ENCODE measurements at places on chromosomes 11 and 22. TPM values are rescaled to one million over a fixed set of nuclear protein-coding genes. Genes with fewer than 3 reads are reported as not detected.

OR8K3 gene
- not detected for total RNA-seq

SMIM38 gene
- 0.46 TPM for total RNA-seq

SLC15A3 gene
- 8.7 TPM for total RNA-seq

OR52I1 gene
- total RNA-seq = not detected

WBP2NL gene
- total RNA-seq = 0.44 TPM

CALCA gene
- total RNA-seq = not detected

KCNE3 gene
- total RNA-seq = 0.15 TPM

SLC29A2 gene
- total RNA-seq = 28.3 TPM

APOL3 gene
- total RNA-seq = 3.2 TPM

DNA sequence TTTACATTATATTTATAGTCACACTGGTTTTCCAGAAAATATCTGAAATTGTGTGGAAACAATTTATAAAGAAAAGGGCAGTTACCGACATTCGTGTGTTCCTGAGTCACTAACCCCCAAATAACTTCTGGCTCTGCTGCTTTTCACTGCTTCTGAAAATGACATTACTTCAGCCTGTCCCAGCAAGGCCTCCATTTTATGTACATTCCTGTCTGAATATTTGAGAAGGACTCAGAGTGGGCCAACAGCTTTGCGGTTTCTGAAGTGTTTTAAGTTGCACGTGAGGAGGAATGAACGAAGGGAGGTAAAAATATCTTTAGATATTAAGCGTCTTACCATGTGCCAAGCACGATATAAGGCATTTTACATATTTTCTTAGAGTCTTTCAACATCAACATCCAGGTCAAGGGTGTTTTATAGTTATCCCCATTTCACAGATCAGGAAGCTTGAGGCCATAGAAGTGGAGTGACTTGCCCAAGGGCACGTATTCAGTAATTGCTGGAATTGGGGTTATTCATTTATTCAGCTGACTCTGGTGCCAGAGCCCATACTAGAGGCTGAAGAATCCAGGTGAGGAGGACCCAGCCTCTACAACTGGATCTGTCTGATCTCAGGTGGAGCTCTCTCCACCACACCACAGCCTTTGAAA, 30.8 kb upstream of the WNT11 start:
- DNase-seq = no peak

DNA sequence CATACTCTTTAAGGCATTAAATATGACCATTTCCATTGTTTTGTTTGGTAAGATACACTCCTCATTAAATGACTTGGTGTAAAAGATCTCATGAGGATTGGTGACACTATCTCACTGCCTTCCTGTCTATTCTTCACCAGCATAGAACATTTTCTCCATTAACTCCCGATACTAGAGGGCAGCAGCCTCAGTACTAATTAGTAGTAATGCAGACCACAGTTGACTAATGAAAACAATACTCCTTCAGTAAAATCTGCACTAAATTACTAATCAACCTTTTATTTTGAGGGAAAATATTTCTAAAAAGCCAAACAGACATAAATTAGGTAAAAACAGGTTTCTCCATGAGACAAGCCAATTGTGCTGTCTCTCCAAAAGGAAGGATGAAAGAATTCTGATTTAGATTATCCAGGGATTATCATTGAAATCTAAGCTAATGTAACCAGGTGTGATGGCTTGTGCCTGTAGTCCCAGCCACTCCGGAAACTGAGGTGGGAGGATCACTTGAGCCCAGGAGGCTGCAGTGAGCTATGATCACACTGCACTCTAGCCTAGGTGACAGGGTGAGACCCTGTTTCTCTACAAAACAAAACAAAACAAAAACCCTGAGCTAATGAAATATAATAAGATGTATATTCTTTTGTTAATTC, 9.4 kb downstream of the PGM2L1 start:
- DNase-seq = peak; percentile 58

DNA sequence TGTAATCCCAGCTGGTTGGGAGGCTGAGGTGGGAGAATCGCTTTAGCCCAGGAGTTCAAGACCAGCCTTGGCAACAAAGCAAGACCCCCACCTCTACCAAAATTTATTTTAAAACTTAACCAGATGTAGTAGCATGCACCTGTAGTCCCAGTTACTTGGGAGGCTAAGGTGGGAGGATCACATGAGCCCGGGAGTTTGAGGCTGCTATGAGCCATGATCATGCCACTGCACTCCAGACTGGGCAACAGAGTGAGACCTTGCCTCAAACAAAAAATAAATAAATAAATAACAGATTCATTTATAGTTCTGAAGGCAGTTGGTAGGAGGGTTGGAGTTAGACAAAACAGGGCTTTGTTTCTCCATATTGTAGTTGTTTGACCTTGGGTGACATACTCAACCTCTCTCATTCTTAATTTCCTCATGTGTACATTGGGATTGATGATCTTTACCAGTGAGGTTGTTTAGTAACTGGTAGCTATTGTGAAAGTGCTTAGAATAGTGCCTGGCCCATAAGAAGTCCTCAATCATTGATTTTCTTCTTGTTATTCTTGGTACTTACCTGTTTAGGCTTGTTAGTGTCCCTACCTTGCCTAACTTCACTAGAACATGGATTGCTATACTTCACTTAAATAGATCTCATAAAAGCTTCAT, 79.1 kb downstream of the EMSY start:
- DNase-seq = no peak

DNA sequence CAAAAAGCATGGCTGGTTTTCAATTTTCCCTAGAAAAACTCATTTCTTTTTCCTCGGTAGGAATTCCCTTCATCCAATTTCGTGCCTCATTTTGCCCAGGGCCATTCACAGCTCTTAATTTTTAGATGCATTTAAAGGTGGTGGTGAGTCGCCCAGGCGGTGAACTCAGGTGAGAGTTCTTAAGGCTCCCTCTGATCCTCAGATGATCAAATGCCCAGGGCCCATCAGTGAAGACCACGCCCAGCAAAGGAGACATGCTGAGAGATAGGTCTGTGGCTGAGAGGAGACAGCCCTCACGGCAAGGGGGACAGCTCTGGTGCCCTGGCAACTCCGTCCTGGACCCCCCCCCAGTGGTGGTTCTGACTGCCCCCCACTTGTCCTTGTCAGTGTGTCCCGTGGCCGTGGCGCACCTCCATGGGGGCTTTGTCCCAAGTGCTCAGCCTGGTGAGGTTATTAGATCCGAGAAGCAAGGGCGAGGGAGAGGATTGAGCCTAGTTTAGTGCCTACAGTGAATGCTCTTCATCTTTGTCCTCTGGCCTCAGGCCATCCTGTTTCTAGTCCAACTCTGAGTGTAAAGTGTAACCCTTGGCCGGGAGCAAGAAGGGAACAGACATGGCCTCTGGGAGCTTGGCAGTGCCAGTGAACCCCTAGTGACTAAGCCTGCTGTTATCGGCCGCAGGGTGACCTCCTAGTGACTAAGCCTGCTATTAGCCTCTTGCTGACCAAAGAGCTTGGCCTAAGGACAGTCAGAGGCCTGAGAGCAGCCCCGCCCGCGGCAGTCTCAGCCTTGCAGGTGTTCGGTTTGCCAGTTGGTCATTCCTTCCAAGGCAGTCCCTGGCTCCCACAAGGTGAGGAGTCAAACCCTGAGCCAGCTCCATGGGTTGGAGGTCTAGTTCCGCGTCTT, 83.5 kb downstream of the CTTN start:
- DNase-seq = peak; percentile 81

- DNase-seq = no peak
Measured at GRCh38 chr11:27204529-27204928, 158.5 kb downstream of the CCDC34 start.

- no peak for DNase-seq
Measured at GRCh38 chr11:130737866-130738431, 178.3 kb downstream of the SNX19 start.

GRCh38 chr22:19204640-19205039, 26.1 kb upstream of the SLC25A1 start:
- DNase-seq = no peak

DNA sequence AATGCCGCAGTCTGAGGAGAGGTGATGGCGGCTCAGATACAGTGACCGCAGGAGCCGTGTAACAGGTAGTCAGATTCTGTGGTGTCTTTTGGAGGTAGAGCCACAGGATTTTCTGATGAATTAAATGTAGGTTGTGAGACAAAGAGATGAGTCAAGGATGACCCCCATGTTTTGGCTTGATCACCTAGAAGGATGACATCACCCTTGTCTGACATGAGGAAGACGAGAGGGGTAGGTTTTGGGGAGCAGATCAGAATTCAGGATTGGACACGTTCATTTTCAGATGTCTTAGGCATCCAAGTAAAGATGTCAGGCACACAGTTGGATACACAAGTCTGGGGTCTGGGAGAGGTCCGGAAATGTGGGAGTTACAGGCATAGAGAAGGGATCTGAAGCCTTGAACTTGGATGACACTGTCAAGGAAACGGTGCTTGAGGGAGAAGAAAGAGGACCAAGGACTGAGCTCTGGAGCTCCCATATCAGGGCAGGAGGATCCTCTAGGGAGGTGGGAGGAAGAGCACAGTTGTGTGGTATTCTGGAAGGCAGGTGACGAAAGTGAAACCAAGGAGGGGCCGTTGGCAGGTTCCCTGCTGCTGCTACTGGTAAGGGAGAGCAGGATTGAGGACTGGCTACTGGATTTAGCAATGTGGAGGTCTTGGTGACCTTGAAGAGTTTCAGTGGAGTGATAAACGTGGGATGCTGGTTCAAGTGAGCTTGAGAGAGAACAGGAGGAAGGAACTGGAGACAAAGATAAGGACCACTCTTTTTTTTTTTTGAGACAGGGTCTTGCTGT, 12.6 kb upstream of the GDPD5 start:
- DNase-seq = no peak

- DNase-seq = no peak
Measured at GRCh38 chr11:74822170-74822569, 73.5 kb downstream of the RNF169 start.

GRCh38 chr11:120089036-120090001, 48.6 kb downstream of the TRIM29 start:
- no peak for DNase-seq

GRCh38 chr11:133787379-133788141, 57.8 kb downstream of the SPATA19 start:
- no peak for DNase-seq

Data from Panc1 (cell line).